Effector memory CD8-positive, alpha-beta T cell (primary cell): ENCODE measurements at places on chromosomes 5 and 9.

DNA sequence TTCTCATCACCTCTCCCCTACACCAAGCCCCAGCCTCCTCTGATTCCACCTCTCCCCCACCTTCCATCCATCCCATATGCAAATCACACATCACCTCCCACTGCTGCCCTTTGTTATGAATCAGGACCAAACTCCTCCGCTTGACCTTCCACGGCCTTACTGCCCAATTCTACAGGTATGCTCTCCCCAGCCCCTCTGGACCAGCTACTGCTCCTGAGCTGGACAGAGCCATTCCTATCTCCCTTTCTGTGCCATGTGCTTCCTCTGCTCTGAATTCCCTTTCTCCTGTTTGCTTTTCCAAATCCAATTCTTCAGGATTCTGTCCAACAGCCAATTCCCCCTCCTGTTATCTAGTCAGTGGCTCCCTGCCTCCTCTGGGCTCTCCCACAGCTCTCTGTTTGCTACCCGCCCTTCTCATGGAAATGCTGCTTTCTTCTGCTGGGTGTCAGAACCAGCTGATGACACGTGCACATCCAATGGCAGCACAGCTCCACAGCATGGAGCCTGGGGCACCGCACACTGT lies 8.3 kb downstream of the FABP6 start:
- DNase-seq, result no peak

DNA sequence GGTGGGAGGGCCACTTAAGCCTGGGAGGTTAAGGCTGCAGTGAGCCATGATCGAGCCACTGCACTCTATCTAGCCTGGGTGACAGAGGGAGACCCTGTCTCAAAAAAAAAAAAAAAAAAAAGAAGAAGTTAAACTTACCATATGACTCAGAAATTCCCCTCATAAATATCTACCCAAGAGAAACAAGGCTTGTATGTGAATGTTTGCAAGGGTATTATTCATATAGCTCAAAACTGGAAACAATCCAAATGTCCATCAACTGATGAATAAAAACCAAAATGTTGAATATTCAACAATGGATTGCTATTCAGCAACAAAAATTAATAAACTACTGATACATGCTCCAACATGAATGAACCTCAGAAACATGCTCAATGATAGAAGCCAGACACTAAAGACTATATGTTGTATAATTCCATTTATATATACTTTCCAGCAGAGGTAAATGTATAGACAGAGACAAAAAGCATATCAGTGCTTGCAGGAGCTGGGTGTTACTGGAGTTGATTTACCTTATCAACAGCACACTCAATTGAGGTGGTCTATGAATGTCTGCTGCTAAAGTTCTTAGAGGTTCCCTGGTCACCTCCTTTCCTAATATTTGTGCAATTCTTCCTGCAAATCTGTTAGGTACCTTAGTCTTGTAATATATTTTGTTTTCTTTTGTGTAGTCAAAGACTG lies 5.3 kb upstream of the SREK1 start:
- no peak for DNase-seq

DNA sequence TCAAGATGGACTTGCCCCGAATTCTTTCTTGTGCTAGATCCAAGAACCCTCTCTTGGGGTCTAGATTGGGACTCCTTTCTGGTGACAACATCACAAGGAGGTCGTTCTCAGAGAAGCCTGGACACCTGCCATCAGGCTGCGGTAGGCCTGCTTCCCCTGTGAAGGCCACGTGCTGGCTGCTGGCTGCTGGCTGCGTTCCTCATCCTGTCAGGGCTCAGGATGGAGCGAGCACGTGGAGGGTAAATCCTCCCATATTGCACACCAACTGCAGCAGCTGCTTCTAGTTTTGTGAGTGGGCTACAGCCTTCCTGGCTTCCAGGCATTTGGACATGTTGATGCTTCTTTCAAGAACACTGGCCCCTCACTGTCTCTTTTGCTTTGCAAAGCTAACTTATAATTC lies 95.6 kb downstream of the HSPA4 start:
- DNase-seq, result no peak

DNA sequence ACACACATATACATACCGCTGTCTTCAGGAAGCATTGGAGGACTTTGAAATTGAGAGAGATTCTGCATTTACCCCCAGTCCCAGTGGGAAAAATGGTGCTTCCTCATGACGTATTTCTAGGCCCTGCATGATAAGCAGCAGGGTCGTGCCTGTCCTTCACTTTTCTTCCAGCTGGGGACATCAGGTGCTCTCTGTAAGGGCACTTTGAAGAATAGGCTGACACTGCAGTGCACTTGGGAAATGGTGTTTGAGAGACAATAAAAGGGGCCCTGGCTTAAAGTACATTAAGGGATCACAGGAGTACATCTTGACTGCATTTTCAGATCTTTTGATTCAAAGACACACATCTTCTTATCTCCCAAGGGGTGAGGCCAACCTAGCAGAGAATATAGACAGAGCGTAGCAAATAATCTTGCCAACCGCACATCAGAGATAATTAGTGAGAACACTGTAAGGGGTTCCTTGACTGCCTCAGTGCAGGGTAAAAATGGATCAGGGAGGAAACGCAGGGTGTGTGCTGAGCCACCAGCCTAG lies 437.9 kb downstream of the CSNK1G3 start:
- no peak for DNase-seq

- no peak for DNase-seq
Observed at GRCh38 chr5:1325870-1326531, 18.9 kb downstream of the CLPTM1L start.

GRCh38 chr5:133847301-133847700 lies 121.1 kb downstream of the C5orf15 start:
- no peak for DNase-seq

- DNase-seq, result no peak
Observed at GRCh38 chr9:125088752-125089151, 54.6 kb downstream of the SCAI start.

GRCh38 chr5:10981932-10982331 lies 220.9 kb upstream of the DAP start:
- DNase-seq, result no peak

DNA sequence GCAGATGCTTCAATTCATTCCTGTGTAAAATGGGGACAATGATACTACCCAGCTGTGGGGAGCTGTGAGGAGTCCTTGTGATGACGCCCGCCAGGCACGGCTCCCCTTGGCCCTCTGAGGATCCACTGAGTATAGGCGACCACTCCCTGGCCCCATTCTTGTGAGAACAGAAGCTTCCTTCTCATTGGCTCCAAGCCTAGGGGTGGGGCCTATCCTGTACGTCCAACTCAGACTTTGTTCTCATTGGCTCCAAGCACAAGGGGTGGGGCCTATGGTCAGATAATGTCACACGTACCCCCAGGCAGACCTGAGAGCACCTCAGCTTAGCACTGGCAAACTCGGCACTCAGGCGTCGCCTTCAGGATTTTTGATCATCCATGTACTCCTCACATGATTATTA lies 232.9 kb upstream of the MVB12B start:
- DNase-seq, result no peak

GRCh38 chr5:125486634-125487033 lies 740.2 kb upstream of the ZNF608 start:
- DNase-seq, result no peak

GRCh38 chr5:143826951-143827444 lies 15.0 kb downstream of the HMHB1 start:
- no peak for DNase-seq

GRCh38 chr9:116156621-116157314 lies 3.2 kb downstream of the PAPPA start:
- DNase-seq, result no peak

DNA sequence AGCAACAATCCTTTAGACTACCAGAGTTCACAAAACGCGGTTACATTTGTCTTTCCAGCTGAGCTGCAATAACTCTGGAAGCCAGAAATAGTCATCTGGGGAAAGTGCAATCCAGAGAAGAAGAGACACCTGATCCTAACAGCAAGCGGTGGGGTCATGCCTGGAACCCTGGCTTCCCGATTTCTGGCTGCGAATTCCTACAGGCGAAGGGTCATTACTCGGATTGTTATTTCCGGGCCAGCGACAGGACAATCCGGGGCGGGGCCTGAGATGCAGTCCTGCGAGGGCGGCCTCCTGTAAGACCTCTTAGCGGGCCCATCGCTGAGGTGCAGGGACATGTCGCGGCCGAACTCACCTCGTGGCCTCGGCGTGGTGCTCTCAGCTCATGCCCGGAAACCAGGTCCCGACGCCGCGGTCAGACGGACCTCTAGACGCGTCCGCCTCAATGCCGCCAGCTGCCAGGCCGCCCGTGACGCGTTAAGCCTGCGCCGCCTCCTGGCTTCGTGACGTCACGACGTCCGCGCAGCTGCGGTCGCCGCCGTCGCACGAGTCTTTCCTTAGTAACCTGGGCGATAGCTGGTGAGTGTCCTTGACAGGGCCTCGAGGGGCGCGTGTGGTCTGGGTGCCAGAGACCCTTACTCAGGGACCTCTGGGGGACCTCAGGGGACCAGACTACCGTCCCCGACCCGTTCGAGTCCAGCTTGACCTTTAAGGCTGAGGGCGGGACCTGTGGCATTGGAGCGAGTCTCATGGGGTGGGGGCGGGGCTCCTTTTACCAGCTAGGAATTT lies at the start of the genes MRRF and RBM18:
MRRF (plus strand) TSS at position 523 of the 789 bp plus-strand sequence. CDS start 6,010 bp downstream, outside the sequence.
RBM18 (minus strand) TSS at position 481 of the 789 bp plus-strand sequence. CDS start 3,348 bp downstream, outside the sequence.
- DNase-seq, result peak; percentile 86

DNA sequence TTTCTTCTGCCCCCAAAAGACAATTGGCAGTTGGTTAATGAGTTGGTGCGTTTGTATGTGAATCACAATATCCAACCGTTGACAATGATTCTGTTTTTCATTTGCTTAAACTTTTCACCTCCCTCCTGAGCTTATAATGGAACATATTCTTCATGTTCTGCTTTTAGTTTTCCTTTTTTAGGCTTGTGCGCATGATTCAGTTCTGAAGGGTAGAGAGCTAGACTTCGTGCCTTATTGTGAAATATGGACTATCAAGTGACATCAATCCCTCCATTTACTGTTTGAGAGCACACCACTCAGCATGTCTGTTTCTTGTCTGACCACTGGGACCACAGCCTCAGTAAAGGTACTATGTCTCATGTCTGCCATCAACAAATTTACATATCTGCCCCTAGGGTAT lies 30.5 kb upstream of the LPAR1 start:
- DNase-seq, result no peak

DNA sequence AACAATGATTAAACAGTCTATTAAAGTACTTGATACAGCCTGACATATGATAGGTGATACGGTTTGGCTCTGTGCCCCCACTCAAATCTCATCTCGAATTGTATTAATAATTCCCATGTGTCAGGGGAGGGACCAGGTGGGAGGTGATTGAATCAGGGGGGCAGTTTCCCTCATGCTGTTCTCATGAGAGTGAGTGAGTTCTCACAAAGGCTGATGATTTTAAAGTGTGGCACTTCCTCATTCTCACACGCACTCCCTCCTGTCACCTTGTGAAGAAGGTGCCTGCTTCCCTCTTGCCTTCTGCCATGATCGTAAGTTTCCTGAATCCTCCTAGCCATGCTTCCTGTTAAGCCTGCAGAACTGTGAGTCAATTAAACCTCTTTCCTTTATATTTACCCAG lies 40.1 kb upstream of the TARS1 start:
- no peak for DNase-seq

GRCh38 chr9:98962861-98963260 lies 19.2 kb downstream of the COL15A1 start:
- DNase-seq, result no peak

- no peak for DNase-seq
Observed at GRCh38 chr9:120724757-120725400, 10.6 kb upstream of the MEGF9 start.

DNA sequence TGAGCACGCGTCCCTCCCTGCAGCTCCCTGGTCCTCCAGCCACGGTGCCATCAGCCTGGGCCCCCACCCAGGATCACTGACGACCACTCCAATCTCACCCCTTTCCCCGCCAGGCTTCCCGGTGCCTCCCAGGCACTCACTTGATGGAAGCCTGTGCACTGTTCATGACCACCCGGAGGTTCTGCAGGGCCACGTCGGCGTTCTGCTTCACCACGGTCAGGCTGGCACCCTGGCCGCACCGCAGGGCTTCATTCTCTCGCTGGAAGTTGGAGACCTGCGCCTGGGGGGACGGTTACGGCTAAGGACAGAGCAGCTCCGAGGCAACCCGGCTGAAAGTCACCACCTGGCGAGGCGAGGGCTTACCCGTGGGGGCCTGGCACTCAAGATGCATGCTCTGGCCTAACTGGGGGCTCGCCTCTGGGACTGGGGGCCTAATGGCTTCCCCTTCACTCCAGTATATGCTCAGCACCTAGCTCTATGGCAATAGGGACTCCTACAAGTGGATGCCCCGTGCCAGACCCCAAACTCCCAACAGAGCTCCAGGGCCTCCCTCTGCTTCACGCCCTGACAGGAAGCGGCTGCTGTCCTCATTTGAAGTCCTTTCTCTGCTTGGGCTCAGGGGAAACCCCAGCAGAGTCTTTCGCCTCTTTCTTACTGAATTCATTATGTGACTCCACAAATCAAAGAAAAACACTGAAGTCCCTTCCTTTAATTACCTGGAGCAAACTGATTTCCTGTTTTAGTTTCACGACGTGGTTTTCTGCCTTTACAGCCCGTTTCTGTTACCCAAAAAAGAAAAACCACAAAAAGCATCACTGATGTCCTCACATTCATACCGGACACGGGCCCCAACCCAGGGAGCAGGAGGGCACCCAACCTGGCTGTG lies 4.2 kb upstream of the SNAPC4 start:
- DNase-seq, result peak; percentile 22

DNA sequence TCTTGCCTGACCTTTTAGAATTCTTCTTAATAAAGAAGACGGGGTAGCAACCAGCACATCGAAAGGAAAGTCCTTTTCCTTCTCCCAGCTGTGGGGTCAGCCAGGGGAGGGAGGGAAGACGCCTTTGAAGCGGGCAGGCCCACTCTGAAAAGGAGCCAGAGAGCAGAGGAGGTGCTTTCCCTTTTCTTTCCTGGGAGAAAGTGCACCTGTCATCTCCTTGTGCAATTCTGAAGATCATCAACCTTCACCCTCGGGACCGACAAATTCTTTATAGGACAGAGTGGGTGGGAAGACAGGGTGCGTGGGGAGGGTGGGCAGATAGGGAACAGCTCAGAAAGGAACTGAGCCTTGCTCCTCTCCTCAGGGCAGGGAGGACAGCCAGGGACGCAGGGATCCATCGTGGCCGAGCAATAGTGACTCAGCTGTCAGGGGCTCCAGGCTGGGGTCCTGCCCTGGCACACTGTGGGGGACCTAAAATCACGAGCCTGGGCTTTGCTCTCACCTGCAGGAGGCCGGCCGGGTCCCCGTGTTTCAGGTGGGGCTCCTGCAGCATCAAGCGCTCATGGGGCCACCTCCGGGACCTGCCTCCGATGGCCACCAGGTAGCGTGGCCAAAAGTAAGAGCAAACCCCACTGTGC lies 141.0 kb downstream of the OLFM1 start:
- DNase-seq, result no peak

GRCh38 chr9:35910613-35911359 lies 1.5 kb downstream of the SPAAR start:
- DNase-seq, result no peak

DNA sequence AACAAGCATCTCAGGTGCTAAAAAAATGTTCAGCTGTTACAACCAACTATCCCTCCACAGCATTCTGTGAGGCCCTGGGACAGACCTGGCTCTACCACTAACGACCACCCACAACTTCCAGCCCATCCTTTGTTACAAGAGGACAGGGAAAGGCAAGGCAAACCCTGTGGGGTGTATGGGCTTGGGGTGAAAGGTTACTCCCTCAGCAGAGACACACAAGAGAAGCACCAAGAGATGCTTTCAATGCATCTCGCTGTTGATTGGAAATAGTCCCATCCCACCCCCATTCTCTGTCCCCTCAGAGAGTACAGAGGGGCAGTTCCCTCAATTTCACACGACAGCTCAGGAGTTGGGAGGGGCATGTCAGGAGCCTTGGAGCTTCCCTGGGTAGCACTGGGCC lies 234.1 kb downstream of the CAAP1 start:
- no peak for DNase-seq

GRCh38 chr5:157026789-157027424 lies 32.0 kb downstream of the HAVCR1 start:
- DNase-seq, result no peak
